H4 (cell line): ENCODE measurements at places on chromosomes 2 and 18. TPM values are rescaled to one million over a fixed set of nuclear protein-coding genes. Genes with fewer than 3 reads are reported as not detected.

GRCh38 chr2:235348329-235348728 lies 145.5 kb upstream of the AGAP1 start:
- DNase-seq: no peak

DNA sequence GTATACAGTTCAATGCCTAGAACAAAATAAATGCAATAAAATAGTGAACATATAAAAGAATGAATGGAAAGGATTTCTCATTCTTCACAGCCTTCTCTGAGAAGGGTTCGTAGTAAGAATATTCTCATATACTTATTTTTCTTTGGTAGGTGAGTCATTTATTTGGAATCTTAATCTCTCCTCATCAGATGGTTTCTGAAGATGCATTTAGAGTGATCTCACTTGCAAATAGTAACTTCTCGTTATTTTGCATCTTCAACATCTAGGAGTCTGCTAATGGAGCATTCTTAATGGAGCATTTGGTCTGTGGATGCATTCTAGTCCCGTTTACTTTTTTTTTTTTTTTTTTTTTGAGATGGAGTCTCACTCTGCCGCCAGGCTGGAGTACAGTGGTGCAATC lies 3.9 kb downstream of the UBXN4 start:
- DNase-seq: no peak

DNA sequence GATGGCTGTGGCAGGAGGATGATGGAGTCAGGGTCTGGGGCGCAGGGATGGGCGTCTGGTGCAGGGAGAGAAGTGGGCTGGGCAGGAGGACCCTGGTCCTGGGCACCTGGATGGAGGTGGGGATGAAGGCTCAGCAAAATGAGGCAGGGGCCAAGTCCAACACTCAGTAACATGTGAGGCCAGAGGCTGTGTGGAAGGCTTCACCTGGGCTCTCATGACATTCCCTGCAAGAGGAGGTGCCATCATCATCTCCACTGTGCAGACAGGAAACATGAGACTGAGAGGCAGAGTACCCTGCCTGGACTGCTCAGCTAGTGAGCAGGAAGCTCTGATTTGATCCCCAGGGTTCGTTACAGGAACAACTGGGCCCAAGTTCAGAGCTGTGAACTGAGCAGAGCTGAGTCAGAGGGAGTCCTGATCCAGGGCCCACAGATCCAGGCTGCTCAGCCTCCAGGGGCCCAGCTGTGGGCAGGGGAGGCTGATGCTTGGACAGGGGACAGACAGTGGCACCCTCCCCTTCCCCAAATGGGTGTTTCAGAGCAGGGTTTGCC lies 36.9 kb downstream of the HJURP start:
- no peak for DNase-seq

GRCh38 chr2:161901460-161901859 lies 172.6 kb downstream of the DPP4 start:
- DNase-seq: no peak

- DNase-seq: no peak
Measured at GRCh38 chr18:79545255-79545654, 134.3 kb upstream of the CTDP1 start.

- no peak for DNase-seq
Measured at GRCh38 chr2:46461709-46462171, 17.6 kb upstream of the TMEM247 start.

- DNase-seq: no peak
Measured at GRCh38 chr2:10052216-10052615, 8.9 kb downstream of the KLF11 start.

- DNase-seq: no peak
Measured at GRCh38 chr18:50610349-50610748, 50.5 kb downstream of the MAPK4 start.

DNA sequence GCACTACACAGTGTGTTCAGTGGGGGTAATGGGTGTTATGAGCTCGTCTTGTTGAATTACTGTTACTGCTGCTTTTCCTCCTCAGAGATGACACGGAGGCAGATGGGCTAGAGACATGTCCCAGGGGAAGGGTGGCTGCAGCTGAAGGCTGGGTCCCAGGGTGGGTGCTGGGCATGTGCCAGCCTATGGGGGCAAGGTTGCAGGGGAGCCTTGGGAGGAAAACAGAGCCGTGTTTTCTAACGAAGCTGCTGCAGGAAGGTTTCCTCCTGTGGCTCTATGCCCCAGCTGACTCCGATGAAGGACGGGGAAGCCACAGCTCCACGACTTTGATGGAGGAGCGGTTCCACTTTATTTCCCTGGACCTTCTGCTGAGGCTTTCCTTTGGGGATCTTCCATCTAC lies 42.4 kb downstream of the ASB18 start:
- DNase-seq: no peak

DNA sequence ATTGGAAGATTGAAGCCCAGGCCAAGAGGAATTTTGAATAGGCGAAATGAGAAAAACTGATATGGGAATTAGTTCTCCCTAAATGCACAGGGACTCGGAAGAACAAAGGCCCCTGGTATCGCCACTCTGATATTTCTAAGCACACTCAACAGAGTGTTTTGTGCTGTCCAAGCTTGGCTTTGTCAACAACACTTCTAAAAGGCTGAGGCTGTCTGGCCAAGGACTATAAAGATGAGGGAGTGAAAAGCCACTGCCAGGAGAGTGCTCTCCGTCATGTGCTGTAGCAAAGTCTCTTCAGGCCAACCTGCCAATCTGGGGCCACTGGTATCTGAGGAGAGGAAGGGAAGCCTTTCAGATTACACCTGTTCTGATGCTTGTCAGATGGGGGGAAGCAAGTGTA lies 611.2 kb upstream of the PIK3C3 start:
- no peak for DNase-seq

- DNase-seq: peak; percentile 67
Measured at GRCh38 chr2:29223851-29224692, 108.9 kb downstream of the CLIP4 start.

DNA sequence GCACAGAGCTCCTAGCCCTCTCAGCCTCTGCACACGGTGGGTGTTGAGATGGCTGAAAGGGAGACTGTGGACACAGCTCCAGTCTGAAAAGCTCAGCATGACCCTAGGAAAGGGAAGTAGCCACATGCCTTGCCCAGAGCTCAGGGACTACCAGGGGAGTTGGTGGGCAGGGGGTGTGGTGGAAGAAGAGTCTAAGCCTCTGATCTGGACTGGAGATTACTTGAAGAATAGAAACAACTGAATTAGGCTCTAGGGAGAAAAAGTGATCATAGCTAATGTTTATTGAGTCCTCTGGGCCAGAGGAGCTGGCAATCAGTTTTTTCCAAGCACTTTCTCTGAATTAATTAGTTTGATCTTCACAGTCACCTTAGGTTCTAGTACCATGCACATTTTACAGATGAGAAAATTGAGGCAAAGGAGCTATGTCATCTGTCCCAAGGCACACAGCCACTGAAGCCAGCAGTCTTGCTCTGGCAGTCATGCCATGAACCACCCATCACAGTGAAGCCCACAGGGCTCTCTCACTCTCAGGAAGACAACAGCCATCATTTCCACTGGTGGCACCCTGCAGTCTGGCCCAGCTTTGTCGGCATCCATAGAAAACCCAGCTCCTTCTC lies 10.3 kb downstream of the SDC1 start:
- no peak for DNase-seq

DNA sequence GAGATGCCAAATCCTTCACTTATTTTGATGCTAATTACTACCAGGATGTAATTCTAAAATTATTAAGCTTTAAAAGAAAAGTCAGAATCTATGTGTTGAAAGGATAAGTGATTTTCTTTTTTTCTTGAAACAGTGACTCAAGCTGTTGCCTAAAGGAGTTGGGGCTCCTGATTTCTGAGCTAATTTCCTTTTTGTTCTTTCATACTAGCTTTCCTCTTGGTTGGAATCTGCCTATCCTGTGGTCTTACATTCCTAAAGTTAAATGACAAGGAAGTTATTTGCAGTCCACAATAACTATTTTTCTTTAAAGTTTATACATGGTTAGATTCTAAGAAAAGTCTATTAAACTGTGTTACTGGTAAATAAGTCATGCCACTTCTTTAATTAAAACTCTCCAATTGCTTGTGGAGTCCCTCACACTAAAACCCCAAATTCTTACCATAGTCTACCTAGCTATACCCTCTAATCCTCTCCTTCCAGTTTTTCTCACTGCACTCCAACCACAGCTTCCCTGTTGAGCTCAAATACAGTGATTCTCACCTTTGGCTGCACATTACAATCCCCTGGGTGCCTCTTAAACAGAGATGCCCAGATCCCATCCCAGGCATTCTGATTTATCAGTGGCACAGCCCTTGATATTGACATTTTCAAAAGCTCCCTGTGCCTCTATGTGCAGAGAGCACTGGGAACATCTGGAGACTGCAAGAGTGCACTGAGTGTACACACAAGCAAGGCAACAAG lies 63.3 kb upstream of the EFEMP1 start:
- no peak for DNase-seq

- DNase-seq: no peak
Measured at GRCh38 chr2:37625796-37626571, 45.5 kb downstream of the CDC42EP3 start.

- DNase-seq: no peak
Measured at GRCh38 chr2:120622886-120623753, 112.5 kb upstream of the GLI2 start.

- DNase-seq: no peak
Measured at GRCh38 chr2:36013064-36013463, 342.5 kb upstream of the CRIM1 start.

DNA sequence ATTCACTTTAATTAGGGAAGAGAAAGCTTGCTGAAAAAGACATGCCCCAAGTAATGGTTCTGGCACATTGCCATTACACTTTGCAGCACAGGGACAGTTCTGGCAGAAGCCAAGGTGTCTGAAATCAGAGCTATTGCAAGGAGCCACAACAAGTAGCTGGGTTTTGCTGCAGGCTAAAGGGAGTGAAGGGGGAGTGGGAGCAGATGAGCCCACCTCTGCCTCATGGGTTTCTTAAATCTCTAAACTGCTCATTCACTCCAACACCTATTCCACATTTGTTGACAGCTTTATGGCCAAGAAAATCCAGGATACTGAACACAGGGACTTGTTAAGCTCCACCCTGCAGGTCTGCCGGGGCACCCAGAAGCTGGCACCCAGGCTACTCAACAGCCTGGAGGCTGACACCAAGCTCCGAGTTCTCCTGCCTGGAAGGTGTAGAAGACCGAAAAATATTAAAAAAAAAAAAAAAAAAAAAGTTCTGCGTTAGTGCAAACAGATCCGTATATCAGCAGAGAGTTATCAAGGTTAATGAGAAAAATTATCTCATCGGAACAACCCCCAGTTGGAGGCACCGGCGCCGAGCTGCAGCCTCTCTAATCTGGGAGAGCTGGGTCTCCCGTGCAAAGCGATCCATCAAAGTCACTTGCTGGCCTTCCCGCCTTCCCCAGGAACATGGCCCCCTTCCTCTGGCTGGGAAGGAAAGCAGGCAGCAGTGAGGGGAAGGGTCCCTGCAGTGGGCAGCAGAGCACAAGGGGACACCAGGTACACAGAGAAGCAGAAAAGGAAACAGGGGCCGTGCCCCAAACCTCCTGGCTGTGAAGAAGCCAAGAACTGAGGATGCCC lies 123.7 kb downstream of the HNMT start:
- DNase-seq: no peak

DNA sequence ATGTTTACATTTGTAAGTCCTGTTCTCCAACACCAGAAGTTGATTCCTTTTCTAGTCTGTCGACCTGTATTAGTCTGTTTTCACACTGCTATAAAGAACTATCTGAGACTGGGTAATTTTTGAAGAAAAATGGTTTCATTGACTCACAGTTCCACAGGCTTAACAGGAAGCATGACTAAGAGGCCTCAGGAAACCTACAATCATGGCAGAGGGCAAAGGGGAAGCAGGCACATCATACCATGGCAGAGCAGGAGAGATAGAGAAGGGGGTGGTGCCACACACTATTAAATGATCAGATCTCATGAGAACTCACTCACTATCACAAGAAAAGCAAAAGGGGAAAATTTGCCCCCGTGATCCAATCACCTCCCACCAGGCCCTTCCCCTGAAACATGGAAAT lies 112.8 kb upstream of the MAP3K20 start:
- peak; percentile 41 for DNase-seq

DNA sequence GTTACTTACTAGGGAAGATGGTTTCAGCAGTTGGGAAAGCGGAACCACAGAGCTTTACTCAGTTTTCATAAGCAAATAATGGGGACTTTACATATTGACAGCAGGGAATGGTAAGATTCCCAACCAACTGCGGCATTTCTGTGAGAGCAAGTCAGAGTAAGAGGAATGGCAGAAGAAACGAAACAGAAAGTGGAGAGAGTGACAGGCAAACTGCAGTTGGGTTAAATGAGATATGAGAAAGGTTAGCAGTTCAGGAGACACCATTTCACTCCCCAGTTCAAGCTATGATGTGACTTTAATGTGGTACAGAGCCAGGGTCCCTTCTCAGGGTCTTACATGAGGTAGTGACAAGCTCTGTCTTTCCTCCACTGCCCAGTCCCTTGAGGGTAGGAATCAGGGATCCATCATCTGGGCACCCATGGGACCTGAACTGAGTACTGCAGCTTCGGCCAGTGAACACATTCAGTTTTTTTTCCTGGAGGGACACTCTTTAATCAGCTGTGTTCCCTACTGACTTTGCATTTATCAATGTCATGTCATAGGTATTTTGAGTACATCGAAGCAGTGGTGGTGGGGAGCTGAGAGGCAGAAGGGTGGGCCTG lies 33.0 kb upstream of the GREB1 start:
- no peak for DNase-seq

DNA sequence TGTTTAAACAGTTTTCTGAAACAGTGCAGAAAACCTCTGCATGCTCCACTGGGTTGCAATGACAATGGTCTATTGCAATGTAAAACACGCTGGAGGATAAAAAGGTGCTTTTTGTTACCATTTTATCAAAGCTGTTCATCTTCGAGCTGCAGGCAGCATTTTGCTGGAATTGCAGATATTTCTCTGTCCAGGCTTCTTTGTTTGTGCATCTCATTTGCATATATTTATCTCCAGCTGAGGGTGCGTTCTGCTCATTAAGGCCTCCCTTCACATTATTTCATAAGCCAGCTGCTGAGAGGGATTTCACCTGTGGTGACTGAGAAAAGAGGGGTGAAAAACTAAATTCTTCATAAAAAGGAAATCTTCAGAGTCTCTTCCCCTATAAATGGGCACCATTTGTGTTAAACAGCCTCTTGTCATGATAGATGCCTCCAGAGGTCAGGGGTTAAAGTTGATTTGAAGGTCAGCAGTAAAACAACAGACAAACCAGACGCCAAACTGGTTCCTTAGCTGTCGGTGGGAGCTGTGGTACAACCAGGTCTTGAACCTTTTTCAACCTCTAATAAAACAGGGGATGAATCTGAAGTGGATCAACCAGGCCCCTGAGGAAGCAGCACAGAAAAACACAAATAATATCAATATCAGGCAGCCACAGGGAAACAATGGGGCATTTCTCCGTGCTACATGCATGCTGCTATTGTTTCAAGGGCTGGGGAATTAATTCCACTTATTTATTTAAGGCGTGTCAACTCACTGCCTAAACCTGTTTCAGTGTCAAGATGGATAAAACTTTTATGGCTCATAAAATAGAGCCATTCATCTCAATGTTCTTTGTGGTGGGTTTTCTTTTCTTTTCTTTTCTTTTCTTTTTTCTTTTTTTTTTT lies 265.1 kb downstream of the MEIS1 start:
- no peak for DNase-seq

REG3G gene
- not detected in 2 replicates for total RNA-seq

ITM2C gene
- 85.8 and 96.9 TPM in 2 replicates for total RNA-seq

GFPT1 gene
- 15.4 and 19.2 TPM in 2 replicates for total RNA-seq

CFC1 gene
- total RNA-seq: 0.39 TPM in 1 of 2 replicates, not detected in the other
